ENCODE measurements at places on chromosomes 16 and 17. TPM values are rescaled to one million over a fixed set of nuclear protein-coding genes. Genes with fewer than 3 reads are reported as not detected.
A peak's percentile ranks its signal among the peaks of the same experiment; 100 is the strongest.

- no peak for DNase-seq
Observed at GRCh38 chr17:61761827-61762226, 101.5 kb downstream of the BRIP1 start.

GRCh38 chr16:17067882-17068281, 402.9 kb downstream of the XYLT1 start:
- DNase-seq, result no peak

GRCh38 chr16:8623634-8624033, 2.1 kb downstream of the METTL22 start:
- DNase-seq, result no peak

- DNase-seq, result no peak
Observed at GRCh38 chr16:55044201-55044975, 113.7 kb downstream of the IRX5 start.

GRCh38 chr17:40355123-40355803, 9.3 kb downstream of the GJD3 start:
- DNase-seq, result peak; percentile 68

DNA sequence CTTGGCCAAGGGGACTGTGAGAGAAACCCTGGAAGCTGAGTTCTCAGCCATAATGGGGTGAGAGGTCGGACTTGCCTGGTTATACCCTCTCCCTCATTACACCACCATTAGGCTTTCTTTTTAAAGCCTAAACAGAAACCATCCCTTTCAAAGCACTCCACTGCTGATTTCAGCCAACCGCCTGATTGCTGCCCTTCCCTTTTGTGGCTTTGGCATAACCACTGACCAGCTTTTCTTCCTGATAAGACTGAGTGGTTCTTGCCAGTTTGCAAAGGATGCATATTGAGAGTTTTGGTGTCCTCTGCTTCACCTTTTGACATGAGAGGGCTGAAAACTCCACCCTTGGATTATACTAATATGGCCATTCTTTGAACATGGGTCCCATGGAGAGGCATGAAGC, 308.2 kb upstream of the GOT2 start:
- no peak for DNase-seq

- DNase-seq, result no peak
Observed at GRCh38 chr16:86994651-86995171, 322.5 kb downstream of the C16orf95 start.

Gene PDILT
- not detected for total RNA-seq

Gene CCL7
- not detected for total RNA-seq
